Stimulated activated CD4-positive, alpha-beta T cell treated with anti-CD3 and anti-CD28 coated beads, Interleukin-4, amount 100 ng/mL, for 24 hours (primary cell): ENCODE measurements at places on chromosomes 7 and 10.

GRCh38 chr7:1862560-1862959, 192.5 kb downstream of the ELFN1 start:
- DNase-seq, result no peak

DNA sequence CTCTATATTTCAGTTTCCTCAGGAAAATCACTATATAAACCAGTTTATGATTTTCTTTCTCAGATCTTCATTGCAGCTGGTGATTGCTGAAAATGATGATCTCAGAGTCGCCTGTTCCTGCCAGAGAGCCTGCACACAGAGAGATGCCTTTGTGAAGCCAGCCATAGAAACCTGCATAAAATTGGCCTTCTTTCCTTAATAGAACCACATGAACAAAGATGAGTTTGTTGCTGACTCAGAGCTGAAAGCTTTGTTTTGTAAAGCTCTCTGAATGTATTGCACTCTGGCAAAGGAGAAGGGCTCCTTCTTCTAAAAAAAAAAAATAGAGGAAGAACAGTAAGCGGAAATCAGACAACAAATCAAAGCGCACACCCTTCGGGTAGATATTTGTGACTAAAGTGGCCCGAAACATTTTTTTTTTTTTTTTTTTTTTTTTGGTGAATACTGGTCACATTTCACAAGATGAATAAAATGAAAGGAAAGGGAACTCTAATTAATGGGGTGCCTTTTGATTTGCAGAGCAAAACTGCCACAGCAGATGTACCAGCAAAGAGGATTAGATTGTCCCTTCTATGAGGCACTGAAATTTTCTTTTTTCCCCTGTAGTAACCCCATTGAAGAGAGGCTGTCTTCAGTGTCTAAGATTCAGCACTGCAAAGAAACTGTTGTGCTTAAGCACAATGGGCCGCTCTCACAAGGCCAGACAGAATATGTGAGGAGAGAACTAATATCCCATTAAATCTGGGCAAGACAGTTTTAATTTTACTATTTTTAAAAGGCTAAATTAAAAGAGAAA, 75.1 kb upstream of the PTPRZ1 start:
- no peak for DNase-seq

- no peak for DNase-seq
Measured at GRCh38 chr7:68125168-68125567, 1128.5 kb downstream of the TYW1 start.

DNA sequence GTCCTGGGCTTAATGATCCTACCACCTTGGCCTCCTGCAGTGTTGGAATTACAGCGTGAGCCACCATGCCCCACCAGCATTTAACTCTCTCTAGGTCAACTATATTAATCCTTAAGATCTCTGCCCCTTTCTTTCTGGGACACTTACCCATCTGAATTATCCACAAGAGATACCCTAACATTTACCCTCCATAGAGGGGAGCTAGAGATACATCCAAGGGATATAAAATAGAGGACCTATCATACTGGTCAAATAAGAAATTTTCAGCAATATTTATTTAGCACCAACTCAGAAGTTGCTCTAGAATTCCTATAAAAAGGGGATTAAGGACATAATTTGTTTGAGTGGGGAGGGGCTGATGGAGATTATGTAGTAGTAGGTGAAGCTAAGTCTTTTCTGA, 96.5 kb downstream of the OTUD1 start:
- DNase-seq, result no peak

- peak; percentile 60 for DNase-seq
Measured at GRCh38 chr7:41940760-41941343, 238.0 kb upstream of the INHBA start.

DNA sequence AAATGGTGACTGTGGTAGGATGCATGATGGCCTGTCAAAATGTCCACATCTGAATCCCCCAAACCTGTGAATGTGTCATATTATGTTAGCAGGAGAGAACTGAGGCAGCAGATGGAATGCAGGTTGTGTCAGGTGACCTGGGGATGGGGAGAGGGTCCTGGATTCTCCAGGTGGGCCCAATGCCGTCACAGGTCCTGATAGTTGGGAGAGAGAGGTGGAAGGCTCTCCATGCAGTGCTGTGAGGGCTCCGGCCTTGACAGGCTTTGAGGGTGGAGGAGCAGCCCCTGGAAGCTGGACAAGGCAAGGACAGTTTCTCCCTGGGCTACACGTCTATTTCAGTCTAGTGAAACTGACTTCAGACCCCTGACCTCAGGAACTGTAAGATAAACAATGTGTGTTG, 330.9 kb upstream of the ZNF32 start:
- DNase-seq, result no peak

DNA sequence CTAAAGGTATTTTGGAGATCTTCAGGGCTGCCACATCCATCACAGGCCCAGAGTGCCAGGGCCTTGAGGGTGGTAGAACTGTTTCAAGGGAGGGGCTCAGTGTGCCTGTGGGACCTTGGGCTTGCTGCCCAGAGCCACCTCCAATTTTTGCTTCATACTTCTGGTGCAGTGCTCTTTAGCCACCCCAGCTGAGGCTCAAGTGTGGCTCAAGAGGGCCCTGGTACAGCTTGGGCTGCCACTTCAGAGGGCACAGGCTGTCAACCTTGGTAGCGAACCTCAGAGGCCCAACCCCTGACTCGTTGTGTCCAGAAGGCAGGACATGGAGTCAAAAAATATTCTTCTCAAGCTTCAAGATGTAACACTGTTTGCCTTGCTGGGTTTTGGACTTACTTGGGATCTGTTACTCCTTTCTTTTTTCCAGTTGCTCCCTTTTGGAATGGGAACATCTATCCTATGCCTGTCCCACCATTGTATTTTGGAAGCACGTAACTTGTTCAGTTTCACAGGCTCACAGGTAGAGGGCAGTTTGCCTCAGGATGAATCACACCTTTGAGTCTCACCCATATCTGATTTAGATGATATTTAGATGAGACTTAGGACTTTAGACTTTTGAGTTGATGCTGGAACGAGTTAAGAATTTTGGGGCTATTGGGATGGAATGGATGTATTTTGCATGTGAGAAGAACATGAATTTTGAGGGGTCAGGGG, 224.8 kb downstream of the RPS24 start:
- DNase-seq, result no peak

DNA sequence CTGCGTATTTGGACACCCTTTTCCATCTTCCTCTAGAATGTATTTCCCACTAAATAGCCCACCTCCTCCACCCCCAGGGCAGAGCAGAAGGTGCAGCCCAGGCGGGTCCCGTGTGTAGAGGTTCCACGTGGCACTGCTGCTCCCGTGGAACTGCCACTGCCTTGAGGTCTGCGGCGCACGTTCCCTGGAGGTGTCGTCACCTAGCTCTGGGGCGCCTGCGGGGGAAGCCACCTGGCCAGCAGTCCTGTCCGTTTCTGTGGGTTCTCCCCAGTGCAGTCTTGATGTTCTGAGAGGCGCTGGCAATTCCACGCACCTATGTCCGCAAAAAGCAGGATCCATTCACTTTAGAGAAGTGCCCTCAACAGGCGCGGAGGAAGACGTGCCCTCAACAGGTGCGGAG, 21.9 kb downstream of the BNIP3 start:
- DNase-seq, result no peak

DNA sequence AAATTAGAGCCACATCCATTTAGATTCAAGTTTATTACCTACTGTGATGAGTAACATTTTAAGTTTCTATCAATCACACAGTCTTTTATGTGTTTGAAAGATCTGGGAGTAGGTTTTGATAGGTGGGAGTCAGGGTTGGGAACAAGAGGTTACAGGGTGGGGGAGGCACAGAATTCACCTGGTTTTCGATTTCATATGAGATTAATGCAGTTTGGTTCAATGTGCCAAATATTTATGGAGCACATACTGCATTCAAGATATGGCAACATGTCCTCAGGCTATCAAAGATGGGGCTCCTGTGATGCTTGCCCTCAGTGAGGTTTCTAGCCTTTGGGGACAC, 564.1 kb downstream of the SUGCT start:
- no peak for DNase-seq

DNA sequence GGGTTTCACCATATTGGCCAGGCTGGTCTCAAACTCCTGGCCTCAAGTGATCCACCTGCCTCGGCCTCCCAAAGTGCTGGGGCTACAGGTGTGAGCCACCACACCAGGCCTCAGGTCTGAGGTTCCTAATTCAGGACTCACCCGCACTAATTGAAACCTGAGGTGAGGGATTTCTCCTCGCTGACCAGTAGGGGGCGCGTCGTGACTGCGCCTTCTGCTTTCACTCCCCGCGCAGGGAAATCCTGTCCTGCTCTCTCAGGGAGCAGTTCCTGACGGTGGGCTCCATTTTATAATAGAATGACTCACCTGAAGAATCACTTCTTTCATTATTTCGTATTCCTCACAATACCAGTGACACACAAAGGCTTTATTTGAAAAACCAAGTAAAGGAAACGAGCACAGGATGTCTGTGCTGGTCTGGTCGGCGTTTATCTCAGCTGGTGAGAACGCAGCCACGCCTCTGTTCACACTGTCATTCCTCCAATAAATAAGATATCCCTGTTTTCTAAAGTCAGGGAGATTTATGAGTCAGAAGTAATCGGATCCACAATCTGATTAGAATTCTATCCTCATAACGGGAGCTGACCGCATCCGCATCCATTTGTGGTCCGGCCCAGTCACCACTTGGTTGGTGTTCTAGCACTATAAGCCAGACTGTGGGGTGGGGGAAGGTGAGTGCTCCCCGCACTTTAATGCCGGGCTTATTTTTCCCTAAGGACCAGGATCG, 35.4 kb downstream of the BAG3 start:
- DNase-seq, result peak; percentile 90

GRCh38 chr10:45371560-45371959, 2.5 kb upstream of the ALOX5 start:
- no peak for DNase-seq

DNA sequence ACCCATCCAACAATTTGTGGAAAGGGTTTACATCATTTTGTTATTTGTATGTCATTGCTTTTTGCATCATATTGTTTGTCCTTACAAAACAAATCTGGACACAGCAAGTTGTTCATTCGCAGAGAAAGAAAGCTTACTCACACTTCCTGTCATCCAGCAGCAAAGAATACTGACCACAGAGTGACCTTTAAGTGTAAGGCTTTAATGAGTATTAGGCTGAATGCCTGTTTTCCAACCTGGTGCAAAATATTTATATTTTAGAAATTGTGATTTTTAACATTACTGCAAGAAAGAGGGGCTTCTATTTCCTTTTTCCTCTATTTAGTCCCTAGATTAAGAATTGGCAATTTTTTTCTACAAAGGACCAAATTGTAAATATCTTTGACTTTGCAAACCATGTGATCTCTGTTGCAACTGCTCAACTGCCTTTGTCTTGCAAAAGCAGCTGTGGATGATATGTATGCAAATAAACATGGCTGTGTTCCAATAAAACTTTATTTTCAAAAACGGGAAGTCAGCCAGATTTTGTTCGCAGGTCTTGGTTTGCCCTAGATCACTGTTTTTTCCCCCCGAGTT, 27.8 kb upstream of the ITGB1 start:
- DNase-seq, result no peak

DNA sequence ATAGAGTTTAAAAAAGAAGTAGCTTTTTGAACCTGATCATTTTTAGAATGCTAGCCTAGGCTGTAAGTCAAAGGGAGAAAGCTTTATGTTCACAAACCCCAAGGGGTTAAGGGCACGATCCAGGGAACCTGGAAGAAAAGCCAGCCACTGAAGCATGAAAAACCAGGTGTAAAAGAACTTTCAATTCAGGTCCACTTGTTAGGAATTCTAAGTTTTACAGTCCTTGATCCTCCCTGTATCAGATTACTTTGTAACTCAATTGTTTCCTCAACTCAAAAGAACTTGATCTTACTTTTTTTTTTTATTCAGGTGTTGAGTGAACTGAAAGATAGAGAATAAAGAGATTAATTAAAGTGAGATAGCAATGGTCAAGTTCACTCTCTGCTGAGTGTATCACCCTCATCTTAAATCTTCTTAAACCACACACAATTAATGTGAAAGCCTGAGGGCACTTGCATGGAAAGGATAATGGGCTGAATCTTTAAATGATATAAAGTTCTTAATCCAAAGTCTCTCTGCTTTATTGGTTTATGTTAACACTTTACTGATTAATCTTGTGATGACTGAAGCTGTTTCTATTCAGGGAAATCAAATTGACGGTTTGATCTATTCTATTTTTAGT, 672.2 kb upstream of the LRRN3 start:
- no peak for DNase-seq

GRCh38 chr10:5411941-5412276, 448 bp upstream of the NET1 start:
- no peak for DNase-seq

DNA sequence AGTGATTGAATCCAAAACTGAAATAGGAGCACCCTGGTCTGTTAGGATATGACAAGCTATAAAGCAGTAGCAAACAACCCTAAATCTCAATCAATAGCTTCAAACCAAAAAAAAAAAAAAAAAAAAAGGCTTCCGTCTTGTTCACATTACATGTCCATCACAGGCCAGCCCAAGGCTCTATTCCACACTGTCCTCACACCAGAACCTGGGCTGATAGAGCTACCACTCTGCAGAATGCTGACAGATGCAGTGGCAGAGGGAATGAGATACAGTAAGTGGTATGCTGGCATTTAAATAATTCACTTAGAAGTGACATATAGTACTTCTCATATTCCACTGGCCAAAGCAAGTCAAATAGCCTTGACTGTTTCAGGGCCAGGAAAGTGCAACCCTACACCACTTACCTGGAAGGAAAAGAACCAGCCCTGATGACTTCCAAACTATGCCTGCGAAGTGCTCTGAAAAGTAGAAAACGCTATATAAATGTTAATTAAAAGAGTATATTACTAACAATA, 5.8 kb downstream of the CDCA7L start:
- no peak for DNase-seq

GRCh38 chr10:89949496-89949895, 248.1 kb downstream of the KIF20B start:
- DNase-seq, result no peak

DNA sequence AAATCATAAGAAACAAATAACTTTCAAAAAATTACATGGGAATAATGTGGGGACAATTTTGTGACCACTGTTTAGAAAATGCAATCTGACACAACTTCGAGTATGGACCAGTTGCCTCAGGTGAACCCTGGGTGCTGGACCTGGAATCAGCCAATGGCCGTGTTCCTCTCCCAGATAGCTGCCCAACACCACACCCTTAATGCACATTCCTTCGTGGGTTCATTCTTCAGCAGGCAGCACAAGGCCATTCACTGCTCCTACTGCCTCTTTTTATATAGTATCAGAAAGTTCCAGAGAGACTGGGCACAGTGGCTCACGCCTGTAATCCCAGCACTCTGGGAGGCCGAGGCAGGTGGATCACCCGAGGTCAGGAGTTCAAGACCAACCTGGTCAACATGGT, 89.1 kb upstream of the PARD3 start:
- no peak for DNase-seq

- DNase-seq, result no peak
Measured at GRCh38 chr7:26843705-26844104, 20.7 kb downstream of the SKAP2 start.

GRCh38 chr7:45888185-45888992, at the start of gene IGFBP1:
TSS of gene IGFBP1 (plus strand) at chr7:45888488. CDS start at chr7:45888653, 165 bp downstream.
- DNase-seq, result no peak

- no peak for DNase-seq
Measured at GRCh38 chr7:7793921-7794320, 75.5 kb upstream of the RPA3 start.

- no peak for DNase-seq
Measured at GRCh38 chr10:114300036-114300645, 61.1 kb downstream of the VWA2 start.
